ENCODE measurements at places on chromosomes 5 and 9.

DNA sequence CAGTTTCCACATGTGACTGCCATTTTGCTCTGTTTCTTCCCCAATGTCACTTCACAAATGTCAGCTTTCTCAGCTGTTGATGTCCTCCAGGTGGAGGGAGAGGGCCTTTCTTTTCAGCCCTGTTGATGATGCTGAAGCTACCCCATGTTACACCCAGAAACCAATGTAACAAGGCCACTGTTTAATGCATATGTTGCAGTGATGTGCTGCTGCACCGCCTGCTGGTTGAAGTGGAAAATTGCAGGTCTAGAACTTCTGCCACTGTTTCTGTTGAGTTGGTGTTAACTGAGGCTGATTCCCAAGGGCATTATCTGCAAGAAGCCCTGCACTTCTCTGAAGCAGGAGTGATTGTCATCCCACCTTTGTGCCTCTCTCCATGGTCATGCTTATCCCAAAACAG is 428.4 kb downstream of the KDM4C start:
- no peak overlapping the region for H3K4me3 ChIP-seq
- peaks cover 15% of the 10 kb centered on the region for H3K36me3 ChIP-seq
- H3K27ac ChIP-seq, result no peak overlapping the region

DNA sequence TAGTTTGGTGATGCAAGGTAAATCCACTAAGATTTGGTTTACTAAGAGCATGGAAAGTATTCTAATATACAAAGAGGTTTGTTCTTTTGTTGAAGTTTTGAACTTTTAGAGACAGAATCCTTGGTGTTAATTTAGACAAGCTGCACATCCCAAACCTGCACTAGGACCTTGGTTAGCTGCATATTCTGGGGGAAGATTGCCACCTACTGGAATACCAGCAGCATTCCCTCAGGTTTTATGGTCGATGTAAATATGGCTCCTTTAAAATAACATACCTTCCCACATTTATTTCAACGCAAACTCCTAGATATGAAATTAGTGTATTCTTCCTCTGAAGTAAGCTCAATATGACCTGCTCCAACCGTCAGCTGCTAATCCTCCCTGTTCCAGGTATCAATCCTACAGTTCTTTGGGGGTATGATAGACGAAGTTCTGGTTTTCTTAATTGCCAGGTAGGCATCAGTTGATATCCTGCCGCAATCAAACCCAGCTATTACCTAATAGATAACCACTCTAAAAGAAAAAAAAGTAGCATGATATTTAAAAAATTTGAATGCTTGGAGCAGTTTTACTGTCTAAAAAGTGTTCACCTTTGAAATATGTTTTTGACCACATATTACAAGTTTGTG is 624.1 kb downstream of the ISL1 start:
- no peak for DNase-seq
- no peak overlapping the region for H3K27ac ChIP-seq
- H3K4me3 ChIP-seq, result no peak overlapping the region

DNA sequence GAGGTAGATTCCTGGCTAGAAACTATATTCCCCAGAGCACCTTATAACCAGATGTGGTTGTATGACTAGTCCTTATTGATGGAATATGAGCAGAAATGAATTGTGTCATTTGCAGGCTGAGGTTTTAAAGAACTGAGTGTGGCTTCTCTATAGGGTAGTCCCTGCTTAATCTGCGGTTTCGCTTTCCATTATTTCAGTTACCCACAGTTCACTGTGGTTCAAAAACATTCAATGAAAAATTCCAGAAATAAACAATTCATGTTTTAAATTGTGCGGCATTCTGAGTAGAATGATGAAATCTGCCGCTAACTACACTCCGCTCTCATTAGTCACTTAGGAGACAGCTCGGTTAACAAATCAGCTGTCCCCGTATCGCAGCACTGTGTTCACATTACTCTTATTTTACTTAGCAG is 65.1 kb downstream of the ANKRD55 start:
- peaks cover 2% of the 10 kb centered on the region for H3K36me3 ChIP-seq
- H3K27me3 ChIP-seq, result peaks cover 2% of the 10 kb centered on the region
- peak overlapping the region; percentile 1 for H3K4me3 ChIP-seq

DNA sequence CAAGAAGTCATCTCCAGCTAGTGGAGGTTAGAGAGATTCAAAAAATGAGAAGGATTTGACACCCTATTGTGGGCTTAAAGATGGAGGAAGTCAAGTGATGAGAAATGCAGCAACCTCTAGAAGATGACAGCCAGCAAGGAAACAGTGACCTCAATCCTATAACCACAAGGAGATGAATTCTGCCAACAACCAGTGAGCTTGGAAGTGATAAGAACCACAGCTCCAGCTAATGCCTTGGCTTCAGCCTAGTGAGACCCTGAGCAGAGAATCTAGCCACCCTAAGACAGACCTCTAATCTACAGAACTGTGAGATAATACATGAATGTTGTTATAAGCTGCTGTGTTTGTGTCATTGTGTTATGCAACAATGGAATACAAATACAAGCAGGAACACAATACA is 262.4 kb downstream of the GRIA1 start:
- no peak overlapping the region for H3K27ac ChIP-seq
- H3K4me3 ChIP-seq, result no peak overlapping the region
- H3K27me3 ChIP-seq, result no peaks in the 10 kb centered on the region
- DNase-seq, result no peak

DNA sequence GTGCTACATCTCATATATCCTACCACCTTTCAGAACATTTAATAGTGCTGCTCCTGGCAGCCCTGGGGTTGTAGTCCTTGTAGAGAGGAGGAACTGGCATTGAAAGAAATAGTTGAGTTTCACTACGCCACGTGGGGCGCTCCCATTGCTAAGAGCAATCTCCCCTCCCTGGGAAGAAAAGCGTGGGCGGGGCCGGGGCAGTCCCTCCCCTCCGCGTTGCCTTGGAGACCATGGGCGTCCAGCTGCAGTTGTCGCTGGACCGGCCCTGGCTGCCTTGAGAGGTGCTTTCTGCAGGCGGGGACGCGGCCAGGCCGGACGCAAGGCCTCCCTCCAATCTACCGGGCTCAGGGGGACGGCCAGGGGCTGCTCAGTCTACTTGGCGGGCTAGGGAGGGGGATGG is 368 bp upstream of the CCDC180 start:
- no peaks in the 10 kb centered on the region for H3K27me3 ChIP-seq
- no peak overlapping the region for H3K4me3 ChIP-seq
- no peaks in the 10 kb centered on the region for H3K4me1 ChIP-seq
- no peak for DNase-seq
- H3K27ac ChIP-seq, result no peak overlapping the region
- H3K36me3 ChIP-seq, result no peaks in the 10 kb centered on the region
